NCI-H2107 (cell line): ENCODE measurements at places on chromosomes 7 and 10.

DNA sequence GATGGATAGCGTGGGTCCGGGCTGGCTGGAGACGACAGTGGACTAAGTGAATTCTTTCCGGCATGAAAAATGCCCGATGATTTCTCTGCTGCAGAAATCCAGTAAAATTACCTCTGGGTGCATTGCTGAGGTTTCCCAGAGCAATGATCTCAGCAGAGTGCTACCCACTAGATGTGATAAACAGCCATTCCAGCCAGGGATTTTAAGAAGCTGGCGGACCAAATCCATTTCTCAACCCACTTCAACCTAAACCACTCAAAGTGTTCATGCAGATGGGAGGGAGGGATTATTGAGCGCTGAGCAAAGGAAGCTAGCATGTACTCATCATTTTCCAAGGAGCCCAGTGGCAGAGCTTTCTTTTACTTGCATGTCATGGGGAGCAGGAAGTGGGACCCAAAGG is 116.7 kb downstream of the PRKCQ start:
- no peak for DNase-seq

- DNase-seq: no peak
Measured at GRCh38 chr10:124521429-124521871, 59.8 kb downstream of the LHPP start.

GRCh38 chr7:55509322-55509721 is 63.0 kb downstream of the VOPP1 start:
- no peak for DNase-seq

GRCh38 chr10:50152792-50153272 is 85.1 kb downstream of the WASHC2A start:
- no peak for DNase-seq

GRCh38 chr10:78578929-78579328 is 489.8 kb upstream of the ZMIZ1 start:
- no peak for DNase-seq

- no peak for DNase-seq
Measured at GRCh38 chr10:74058071-74058470, 60.2 kb downstream of the VCL start.

DNA sequence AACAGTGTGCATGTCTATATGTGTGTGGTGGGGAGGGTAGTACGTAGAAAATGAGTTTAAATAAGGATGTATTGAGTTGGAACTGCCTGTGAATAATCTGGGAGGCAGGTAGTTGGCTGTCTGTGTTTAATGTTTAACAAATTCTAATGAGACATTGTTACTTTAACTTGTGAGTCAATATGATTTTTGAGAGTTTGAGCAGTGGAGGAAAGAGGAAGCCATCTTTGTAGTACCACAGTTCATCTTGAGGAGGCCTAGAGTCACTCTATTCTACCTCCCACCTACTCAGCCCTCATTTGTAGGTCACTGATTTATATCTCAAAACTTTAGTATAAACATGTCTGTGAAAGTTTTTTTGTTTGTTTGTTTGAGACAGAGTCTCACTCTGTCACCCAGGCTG is 129.9 kb upstream of the ITGB1 start:
- no peak for DNase-seq

- DNase-seq: no peak
Measured at GRCh38 chr10:79209831-79210230, 137.4 kb upstream of the PPIF start.

DNA sequence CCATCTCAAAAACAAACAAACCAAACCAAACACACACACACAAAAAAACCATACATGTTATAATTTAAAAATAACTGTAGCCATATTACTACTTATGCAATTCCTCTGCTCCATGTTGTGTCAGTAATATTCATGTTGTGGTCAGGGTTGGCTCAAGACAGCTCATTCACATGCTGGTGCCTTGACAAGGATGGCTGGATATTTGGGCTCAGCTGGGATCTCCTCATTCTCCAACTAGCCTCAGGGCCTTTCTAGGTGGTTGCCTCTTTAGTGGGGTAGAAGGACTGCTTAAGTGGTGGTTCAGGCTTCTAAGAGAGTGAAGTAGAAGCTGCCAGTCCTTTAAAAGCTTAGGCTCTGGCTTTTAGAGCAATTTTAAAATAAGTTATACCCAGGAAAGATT is 189.3 kb downstream of the ADRA2A start:
- no peak for DNase-seq

DNA sequence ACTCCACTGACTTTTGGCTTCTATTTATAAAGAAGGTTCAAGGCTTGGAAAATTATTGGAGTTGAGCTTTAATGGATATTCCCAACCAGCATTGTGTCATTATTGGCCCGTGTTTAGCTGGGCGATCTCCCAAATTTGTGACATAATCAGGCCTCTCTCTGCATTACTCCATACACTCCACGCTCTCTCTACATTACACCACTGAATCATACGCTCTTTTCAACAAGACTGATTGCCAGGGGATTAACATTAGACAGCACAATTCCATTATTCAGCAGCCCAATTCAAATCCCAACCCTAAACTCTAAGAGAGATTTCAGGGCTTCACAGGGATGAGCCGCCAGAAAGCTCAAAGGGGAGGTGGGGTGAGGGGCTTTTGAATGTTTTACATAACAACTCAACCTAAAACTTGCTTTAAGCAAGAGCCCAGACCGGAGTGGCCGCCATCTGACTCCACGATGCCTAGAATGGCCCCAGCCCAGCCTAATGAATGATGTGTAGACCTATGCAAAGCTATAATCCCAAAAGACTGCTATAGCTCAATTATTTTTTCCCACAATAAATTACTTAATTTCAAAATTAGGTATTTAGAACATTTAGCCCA is 61.8 kb downstream of the FGFR2 start:
- no peak for DNase-seq

DNA sequence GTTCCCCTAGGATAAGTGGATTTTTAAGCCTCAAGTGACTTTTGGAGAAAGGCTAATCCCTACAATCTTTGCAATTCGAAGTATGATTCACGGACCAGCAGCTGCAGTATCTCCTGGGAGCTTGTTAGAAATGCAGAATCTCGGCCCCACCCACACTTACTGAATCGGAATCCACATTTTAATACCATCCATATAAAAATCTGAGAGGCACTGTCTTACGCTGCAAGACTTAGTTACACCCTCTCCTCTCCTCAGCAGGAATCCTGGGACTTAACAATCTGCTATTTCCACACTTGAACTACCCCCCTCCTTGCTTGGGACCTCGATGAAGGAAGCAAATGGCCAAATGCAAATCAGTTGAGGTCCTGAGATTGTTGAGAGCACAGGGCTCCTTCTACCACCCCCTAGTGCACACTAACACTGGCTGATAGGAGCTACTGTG is 21.0 kb downstream of the ITPRIP start:
- no peak for DNase-seq

DNA sequence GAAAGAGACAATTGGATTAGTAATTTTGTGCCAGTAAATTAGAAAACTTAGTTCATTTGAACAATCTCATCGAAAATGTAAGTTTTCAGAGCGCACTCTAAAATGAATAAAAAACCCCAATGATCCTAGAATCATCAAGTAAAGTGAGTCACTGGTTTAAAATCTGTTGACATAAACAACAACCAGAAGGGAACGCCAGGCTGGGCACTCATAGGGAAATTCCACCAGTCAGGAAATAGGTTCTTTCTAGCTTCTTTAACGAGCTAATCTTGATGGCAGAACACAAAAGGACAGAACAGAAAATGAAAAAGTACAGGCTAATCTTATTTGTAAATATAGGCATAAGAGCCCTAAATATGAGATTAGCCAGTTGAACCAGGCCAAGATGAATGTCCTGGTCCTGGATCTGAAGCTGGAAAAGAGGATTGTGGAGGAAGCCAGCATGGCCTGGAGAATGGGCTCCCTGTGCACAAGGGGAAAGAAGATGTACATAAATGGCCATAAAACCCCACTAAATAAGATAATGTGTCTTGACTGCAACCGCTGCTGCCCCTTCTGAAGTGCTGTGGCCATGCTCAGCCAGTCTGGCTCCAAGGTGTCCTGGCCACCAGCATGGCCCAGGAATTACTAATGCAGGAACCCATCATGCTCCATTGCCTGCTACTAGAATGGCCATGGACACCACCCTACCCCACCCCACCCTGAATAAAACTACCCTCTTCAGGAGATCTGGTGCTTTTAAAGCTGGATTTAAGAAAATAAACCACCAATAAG is 114.0 kb downstream of the WDFY4 start:
- no peak for DNase-seq
